ENCODE measurements at places on chromosomes 11 and 22. TPM values are rescaled to one million over a fixed set of nuclear protein-coding genes. Genes with fewer than 3 reads are reported as not detected.

Gene MEI1
- total RNA-seq, result not detected

Gene LUZP2
- 0.74 TPM for total RNA-seq

Gene PPP2R1B
- total RNA-seq, result 27.1 TPM

Gene SEC14L6
- not detected for total RNA-seq

Gene OR56A1
- total RNA-seq, result not detected

Gene ARFGAP2
- total RNA-seq, result 152 TPM

Gene OR52I1
- total RNA-seq, result not detected

Gene FJX1
- 78.2 TPM for total RNA-seq

Measured in fibroblast of the aortic adventitia (primary cell).